ENCODE measurements at places on chromosomes 3 and 15.

DNA sequence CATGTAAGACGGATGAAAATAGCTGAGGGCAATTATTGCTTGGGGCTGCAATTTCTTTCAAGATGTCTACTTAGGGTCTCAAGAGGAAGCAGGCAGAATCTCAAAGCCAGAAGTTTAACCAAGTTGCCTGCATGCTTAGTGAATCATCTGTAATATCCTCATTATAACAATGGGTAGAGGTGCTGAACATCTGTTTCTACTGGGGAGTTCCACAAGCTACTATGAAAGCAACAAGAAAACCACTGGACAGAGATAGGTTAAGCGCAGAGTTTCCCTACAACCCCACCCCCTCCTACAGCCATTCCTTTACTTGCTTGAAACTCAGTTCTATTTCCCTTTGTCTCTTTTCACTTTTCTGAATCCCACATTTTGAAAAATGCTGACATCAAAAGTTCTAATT, 759.4 kb upstream of the GBE1 start:
- no peak for DNase-seq

DNA sequence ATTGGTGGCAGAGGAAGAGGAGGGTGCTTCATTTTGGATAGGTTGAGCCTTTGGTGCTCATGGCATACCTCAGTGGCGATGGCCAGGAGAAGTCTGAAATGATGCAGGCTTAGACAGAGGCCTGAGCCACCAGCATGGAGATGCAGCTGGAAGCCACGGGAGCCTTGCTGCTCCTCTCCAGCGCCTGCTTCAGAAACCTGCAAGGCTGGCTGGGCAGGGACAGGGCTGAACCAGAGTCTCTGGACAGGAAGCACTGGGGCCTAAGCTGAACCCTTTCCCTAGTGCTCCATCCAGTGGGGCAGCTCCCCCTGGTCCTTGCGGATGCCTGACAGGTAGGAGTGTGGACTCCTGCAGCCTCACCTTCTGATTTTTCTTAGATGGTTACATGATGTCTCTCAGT, 36.7 kb upstream of the ADCY5 start:
- DNase-seq: no peak

DNA sequence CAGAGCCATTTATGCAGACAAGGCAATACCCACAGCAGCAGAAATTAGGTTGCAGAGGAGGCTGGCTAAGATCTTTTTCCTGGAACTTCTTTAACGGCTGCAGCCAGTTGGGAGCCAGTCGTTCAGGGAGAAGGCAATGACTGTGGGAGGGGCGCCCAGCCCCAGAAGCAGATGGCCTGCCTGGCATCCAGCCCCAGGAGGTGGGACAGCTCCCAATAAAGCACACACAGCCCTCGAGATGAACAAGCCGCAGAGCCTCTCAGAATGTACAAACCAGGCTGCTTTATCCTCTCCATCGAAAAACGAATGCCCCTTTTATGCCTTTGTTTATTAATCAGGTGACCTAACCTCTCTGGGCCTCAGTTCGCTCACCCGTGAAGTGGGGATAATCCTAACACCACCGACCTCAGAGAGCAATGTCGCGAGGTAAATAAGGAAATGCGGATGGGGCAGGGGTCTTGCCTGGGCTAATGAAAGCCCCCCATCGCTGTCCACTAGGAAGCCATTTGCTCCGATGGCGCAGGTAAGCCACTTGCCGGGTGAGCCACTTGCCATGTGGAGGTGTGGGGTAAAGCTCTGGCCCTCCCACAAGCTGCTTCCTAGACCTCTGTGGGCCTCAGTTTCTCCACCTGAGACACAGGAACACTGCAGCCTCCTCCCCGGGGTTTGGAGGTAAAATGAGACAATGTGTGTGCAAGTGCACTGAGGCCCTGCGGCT, 35.8 kb downstream of the MGLL start:
- no peak for DNase-seq

DNA sequence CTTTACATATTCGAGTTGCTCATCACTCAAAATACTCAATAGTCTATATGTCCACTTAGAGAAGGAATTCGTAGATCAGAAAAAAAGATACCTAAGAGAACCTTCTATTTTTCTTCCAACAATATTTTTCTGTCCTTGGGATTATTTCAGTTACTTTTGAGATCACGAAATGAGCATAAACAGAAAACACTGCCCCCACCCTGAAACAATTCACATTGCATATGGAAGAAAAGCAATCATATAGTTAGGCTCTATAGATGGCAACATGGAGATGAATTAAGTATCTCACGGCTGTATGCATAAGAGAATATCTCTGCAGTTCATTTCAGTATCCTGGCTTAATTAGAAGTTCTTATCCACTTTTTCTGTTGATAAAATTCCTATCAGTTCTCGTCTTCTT, 391.1 kb downstream of the FGF12 start:
- DNase-seq: no peak

DNA sequence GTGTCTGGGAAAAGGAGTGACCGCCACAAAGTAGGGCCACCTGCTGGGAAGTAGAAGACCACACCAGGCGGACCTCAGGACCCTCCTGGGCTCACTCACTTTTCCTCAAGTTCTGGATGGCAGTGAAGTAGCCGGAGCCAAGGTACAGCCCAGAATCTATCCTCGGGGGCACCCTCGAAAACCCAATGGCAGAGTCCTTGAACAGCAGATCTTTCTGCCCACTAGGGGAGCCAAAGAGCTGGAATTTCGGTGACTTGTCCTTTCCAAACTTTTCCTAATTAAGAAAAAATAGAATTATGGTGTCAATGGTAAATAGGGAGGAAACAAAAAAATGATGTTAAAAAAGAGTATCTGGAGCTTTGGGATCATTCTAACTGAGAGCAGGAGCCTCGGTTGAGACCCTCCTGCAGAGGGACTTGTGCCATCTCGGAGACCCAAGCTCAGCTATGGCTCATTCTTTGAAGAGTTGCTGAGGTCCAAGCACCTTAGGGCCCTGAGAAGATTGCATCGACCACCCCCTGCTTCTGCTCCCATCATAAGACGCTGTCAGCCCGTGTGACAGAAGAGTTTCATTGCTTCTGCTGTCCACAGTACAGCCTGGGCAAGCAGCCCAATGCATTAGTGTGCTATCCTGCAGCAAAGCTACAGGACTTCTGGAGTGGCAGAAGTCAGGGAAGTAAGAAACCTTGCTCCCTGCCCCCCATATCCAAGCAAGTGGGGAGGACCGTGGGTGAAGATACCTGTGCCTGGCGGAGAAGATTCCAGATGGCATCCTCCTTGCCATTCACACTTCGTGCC, 14.8 kb downstream of the LTF start:
- DNase-seq: no peak

- DNase-seq: no peak
These were observed 113.8 kb downstream of the PPM1L start for GRCh38 chr3:160869825-160870224.

DNA sequence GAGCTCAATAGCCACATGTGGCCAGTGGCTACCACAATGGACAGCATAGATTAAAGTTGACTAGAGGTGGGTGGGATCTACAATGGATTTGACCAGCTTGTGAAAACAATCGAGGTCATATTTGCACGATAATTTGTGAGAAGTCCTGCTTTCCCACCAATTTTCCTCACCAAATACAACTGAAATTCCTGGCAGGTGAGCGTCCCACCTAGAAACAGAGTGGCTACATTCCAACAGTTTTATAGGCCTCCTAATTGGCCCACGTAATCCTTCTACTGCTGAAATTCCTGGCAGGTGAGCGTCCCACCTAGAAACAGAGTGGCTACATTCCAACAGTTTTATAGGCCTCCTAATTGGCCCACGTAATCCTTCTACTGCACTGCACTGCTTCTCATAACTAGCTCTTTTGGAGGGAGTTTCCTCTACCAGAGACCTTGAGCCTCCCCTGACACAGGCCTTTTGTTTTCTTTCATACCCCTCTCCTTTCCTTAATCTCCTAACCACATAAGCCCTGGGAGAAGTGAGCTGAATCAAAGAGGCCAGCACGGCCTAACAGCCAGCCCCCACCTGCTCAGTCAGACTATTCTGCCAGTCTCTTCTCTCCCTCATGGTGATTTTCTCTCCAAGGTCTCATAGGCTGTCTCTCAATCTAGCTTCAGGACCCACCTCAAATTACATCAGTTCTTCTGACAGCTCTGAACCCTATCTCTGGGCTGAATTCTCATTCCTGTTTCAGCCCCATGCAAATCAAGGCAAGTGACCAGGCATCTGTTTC, 80.2 kb downstream of the BFSP2 start:
- no peak for DNase-seq

- DNase-seq: no peak
These were observed 13.2 kb downstream of the POPDC2 start for GRCh38 chr3:119647171-119647570.

GRCh38 chr3:190883141-190883540, 20.6 kb upstream of the GMNC start:
- no peak for DNase-seq

- DNase-seq: no peak
These were observed 190.2 kb downstream of the NR1D2 start for GRCh38 chr3:24135280-24135679.

GRCh38 chr15:89429986-89430385, 66.4 kb downstream of the RHCG start:
- DNase-seq: no peak

GRCh38 chr3:129047553-129047839, 13.1 kb upstream of the GP9 start:
- DNase-seq: no peak

DNA sequence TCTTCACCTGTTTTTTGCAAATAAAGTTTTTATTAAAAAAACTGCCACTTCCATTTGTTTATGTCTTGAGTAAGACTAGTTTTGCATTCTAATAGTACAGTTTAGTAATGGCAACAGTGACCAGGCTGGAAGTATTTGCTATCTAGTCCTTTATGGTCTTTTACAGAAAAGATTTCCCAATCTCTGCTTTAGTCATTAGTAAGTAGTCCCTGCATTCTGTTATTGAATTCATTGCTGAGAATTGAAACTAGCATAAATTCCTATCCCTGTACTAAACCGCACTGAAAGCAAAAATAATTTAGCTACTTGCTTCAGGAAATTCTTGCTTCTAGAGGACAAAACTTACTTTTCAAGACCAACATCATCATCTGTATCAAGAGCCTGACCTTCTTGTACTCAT, 46.2 kb downstream of the CNTN6 start:
- no peak for DNase-seq

DNA sequence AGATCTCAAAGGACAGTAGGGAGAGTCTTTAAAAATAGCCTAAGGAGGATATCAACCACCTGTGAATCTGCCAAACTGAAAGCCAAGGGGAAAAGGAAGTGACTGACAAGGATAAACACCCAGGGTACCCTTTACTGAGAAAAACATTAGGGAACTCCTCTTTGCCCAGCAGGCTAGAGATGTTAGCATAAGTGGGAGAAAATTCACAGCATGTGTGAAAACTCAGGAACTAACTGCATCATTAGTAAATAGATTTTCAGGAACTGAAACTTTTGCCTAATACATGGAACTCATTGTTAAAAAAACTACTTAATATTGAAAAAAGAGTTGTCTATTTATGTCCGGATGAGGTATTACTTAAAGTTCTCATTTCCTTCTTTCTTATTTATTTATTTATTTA, 375.5 kb downstream of the NTRK3 start:
- DNase-seq: no peak

GRCh38 chr3:135895106-135895733, 70.3 kb upstream of the PPP2R3A start:
- DNase-seq: peak; percentile 21

GRCh38 chr3:76370749-76371520, 585.6 kb upstream of the ZNF717 start:
- no peak for DNase-seq

GRCh38 chr3:48128774-48129173, 59.4 kb downstream of the CDC25A start:
- DNase-seq: no peak

GRCh38 chr3:19937459-19938294, 3.7 kb upstream of the EFHB start:
- no peak for DNase-seq

DNA sequence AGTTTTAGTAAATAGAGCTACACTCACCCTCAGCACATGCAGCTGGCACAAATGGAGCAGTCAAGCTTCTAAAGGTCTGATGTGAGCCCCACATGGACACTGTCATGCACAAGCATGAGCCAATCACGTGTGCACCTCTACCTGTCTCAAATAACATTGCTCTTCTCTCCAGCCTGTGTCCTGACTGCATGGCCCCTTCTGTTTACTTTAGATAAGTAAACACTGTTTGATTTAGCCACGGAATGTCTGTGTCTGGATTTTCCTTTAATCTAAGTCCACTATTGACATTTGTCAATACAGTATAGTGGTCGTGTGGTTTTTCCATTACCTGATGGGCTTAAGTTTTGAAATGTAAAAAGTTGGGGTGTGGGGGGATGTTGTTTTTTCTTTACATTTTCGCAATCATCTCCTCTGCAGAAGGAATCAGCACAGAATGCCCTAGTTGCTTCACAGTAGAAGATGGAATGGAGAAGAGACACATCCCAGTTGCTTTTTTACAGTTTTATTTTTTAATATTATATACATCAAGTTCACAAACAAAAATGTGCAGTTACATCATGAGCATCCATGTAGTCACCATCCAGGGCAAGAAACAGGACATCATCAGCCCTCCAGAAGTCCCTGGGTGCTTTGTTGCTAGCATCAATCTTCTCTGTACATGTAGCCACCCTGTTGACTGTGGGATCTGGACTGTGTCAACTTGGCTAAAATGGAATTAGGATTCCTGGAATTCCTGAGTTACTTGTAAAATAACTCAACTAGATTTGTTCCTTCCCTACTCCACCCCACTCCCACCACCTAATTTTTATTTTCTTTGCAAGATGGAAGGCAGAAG, 146.1 kb downstream of the UACA start:
- no peak for DNase-seq

- no peak for DNase-seq
These were observed 12.2 kb upstream of the C3orf52 start for GRCh38 chr3:112074006-112074405.

DNA sequence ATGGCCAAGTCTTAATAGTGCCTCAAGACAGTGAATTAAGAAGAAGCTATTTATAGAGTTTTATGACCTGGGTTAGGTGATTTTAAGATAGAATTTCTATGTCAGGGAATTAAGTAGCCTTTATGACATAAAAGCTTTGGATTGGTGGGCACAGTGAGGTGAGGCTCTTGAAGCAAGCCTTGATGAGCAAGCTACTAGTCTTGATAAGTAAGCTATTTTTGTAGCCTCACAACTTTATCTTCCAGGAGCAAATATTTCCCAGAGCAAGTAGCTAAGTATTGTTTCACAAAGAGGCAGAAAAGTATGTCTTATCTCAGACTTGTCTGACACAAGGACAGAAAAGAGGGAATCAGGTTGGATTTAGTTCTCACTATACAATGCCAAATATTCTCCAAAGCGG, 491.7 kb upstream of the RASGRP1 start:
- no peak for DNase-seq

DNA sequence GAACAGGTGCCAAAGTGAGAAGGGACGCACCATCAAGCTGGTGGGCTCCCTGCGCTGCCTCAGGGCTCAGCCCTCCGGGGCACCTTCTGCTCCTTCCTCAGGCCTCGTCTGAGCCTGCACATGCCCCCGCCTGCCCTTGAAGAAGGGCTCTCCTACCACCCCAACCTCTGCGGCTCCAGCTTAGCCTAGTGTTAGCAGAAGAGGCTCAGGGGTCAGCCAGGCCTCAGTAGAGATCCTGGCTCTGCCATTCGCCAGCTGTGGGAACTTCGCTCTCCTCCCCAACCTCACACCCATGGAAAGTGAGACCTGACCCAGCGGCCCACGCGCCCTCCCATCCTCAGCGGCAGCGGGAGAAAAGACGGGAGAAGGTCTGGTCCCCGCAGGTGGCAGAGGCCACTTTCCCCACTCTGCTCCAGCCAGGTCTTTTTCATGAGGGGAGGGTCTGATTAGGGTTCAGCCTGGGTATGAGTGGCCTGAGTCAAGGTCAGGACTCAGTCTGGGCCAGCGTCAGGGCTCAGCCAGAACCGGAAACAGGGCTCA, 8.2 kb downstream of the GRIP2 start:
- DNase-seq: no peak

- DNase-seq: peak; percentile 92
These were observed 71.1 kb downstream of the CCNL1 start for GRCh38 chr3:157088601-157089454.

All from activated CD8-positive, alpha-beta memory T cell treated with anti-CD3 and anti-CD28 coated beads, Interleukin-2, amount 50 U/mL, for 4 hours (primary cell).